Stimulated activated CD8-positive, alpha-beta memory T cell treated with anti-CD3 and anti-CD28 coated beads, Interleukin-2, amount 100 ng/mL, for 1 hour (primary cell): ENCODE measurements at places on chromosomes 7 and 10.
A peak's percentile ranks its signal among the peaks of the same experiment; 100 is the strongest.

GRCh38 chr10:77087366-77087765, 550.2 kb downstream of the KCNMA1 start:
- DNase-seq: no peak

- peak; percentile 11 for DNase-seq
Measured at GRCh38 chr7:7183061-7183837, 905 bp downstream of the C1GALT1 start.

DNA sequence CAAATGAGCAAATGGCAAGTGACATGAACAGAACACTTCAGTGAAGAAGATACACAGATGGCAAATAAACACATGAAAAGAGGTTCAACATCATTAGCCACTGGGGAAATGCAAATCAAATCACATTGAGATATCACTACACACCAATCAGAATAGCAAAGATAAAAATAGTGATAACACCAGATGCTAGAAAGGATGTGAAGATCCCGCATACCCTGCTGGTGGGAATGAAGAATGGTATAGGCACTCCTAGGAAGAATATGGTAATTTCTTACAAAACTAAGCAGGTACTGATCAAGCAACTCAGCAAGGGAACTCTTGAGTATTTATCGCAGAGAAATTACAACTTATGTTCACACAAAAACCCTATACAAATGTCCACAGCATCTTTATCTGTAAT, 11.2 kb downstream of the LAMB4 start:
- DNase-seq: no peak

GRCh38 chr7:140061607-140061930, 1.2 kb downstream of the PARP12 start:
- no peak for DNase-seq

GRCh38 chr10:69456880-69457693, 5.8 kb downstream of the TSPAN15 start:
- DNase-seq: no peak

- no peak for DNase-seq
Measured at GRCh38 chr10:129244298-129244697, 222.7 kb upstream of the MGMT start.

DNA sequence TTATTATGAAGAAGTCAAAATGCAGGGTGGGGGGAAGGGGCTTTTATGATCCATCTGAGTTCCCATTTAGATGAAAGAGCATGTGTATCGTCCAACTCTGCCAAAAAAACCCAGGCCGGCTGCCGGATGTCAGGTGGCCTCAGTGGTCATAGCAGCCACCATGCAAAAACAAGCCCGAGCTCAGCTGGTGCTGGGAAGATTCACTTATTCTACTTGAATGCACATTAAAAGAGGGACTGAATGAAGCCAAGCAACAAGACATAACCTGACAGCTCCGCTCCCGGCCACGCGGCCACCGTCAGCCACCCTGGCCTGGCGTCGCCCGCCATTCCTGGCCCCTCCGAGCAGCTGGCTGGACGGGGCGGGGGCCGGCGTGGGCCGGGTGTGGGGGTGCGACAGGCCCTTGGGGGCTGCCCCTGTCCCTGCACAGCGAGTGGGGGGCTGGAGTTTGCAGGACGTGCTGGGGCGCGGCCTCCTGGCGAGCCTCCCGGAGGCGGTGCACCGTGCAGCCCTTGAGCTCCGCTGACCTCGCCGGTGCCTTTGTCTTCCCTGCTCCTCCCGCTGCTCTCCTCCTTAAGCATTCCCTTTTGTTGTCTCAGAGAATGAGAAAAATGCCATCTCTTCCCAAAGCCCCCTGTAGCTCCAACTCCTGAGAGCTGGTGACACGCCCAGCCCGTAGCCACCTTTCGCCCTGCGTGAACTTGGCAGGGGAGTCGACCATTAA, 67.8 kb downstream of the EBF3 start:
- DNase-seq: no peak

GRCh38 chr10:103442031-103442461, 10.1 kb downstream of the CALHM2 start:
- DNase-seq: no peak

- no peak for DNase-seq
Measured at GRCh38 chr7:158013085-158013668, 574.4 kb downstream of the PTPRN2 start.

GRCh38 chr10:86363833-86364490, 2.6 kb downstream of the GRID1 start:
- no peak for DNase-seq

DNA sequence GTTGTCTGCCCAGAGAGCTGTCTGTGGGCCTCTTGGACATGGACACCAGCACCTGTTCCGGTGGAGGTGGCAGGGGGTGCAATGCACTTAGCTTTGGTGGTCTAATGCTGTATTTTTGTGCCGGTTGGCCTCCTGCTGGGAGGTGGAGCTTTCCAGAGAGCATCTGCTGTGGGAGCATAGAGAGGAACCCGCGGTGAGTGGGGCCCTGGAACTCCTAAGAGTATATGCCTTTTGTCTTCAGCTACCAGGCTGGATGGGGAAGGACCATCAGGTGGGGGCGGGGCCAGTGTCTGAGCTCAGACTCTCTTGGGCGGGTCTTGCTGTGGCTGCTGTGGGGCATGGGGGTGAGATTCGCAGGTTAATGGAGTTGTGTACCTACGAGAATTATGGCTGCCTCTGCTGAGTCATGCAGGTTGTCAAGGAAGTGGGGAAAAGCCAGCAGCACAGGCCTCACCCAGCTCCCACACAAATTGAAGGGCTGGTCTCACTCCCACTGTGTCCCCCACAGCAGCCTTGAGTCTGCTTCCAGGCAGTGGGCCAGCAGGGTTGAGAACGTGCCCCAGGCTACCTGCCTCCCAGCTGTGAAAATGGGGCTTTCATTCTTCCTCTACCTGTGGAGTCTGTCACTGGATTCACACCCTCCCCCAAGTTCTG, 29.0 kb downstream of the JAKMIP3 start:
- no peak for DNase-seq

- no peak for DNase-seq
Measured at GRCh38 chr7:134900166-134900982, 85.9 kb upstream of the AGBL3 start.

DNA sequence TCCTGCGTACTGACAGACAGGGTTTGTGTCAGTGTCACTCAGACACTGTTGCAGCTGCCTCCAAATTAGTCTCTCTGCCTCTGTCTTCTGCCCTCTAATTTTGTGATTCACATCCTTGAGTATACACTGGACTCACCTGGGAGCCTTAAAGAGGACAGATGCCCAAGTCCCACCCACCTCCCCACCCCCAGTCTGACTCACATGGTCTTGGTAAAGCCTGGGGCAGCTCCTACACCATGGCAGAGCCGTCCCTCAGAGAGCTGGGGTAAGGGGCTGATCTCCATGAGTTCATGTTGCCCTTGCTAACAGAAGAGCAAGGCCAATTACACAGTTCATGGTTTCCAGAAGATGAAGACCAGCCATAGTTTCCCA, 197.6 kb upstream of the STK17A start:
- no peak for DNase-seq

GRCh38 chr10:82331716-82332115, 456.7 kb downstream of the NRG3 start:
- DNase-seq: no peak

- DNase-seq: no peak
Measured at GRCh38 chr10:113560071-113560470, 7.2 kb downstream of the HABP2 start.

GRCh38 chr7:142548978-142549377, 200.3 kb upstream of the PRSS1 start:
- no peak for DNase-seq

- no peak for DNase-seq
Measured at GRCh38 chr7:112510001-112510742, 29.4 kb downstream of the LSMEM1 start.

DNA sequence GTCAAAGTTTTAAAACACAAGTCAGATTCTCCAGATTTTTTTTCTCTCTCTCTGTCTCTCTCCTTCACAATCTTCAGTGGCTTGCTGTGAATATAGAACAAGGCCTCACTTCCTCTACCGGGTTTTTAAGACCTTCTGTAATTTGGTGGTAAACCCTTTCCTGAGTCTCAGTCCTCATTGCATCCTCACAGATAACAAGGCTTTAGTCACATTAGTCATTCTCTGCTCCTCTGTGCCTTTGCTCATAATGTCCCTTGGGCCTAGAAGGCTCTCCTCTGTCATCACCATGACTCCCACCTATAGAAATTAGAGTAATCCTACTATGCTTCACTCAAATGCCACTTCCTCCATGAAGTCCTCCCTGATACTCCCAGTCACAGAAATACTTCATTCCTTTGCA, 172.7 kb upstream of the HPS1 start:
- DNase-seq: no peak

DNA sequence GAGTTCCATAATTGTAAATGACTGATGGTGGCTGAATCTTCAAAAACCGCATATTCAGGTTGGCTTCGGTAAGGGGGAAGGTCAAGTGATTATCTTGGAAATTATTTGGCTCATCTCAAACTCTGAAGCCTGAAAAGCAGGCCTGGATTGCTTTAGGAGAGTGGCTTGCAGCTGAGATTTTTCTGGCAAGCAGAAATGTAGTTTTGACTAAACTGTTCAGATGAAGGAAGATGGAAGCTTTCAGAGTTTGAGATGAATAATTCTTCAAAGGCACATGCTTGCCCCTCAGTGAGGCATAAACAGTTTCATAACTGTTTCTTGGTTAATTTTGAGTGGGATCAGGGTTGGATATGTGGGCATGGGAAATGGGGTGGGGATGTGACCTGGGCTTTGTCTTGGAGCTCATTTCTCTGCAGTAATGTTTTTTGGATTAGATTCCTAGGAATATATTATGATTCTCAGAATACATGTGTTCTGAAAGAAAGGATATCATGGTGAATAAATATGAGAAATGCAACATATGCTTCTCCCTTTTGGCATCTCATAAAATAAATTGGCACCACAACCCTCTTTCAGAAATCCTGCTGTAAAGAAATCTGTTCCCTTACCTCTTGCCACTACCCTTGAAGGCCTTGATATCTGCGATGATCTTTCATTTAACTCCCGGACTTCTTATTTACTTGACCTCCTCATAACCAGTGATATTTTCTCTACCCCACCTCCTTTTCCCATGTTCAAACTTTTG, 469.2 kb downstream of the ADRA2A start:
- no peak for DNase-seq

GRCh38 chr10:122054048-122055025, 65.4 kb downstream of the TACC2 start:
- no peak for DNase-seq

DNA sequence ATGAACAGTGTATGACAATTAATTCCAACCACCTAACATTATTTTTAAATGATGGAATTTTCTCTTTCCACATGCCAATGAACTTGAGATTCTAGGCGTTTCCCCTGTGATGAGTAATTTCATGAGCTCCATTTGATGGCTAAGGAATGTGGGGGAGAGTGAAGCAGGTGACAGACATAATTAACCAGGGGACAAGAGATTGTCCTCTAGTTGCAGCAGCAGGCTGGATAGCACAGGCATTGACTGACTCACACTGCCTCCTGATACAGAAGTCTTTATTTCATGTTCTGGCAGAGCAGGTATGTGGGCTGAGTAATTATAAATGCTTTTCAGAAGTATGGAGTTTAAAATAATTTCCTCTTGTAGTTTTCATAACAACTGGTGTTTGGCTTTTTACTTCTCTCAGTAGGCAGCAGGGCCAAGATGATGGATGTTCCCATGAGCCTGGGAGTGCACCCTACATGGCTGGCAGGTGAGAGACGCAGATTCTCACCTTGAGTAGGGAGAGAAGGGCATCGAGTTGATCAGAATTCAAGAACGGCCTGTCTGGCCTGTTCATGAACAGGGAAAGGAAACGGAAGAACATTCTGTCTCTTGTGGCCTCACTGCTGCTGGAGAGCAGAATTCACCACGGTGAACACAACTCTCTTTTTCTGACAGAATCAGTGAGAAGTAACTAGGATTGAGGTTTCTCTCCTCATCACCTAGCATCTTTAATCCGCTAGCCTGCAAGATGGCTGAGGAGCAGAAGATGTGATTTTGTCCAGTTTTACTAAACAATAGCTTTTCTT, 118.8 kb downstream of the AOAH start:
- no peak for DNase-seq

DNA sequence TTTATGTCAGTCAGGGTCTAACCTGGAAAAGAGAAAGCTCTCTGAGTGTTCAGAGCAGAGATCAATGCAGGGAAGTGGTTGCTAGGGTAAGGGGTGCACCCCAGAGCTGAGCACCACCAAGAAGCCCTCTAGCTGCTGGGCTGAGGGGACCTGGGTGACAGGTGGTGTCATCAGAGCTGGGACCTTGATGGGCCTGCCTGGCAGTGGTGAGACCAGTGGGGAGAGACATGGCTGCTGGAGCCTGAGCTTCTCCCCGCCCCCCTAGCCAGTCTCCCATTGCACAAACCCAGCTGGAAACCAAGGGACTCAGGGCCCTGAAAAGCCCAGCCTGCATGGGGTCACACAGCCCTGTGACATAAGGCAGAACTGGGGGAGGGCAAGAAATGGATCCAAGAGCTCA, 49.1 kb upstream of the OSBPL3 start:
- no peak for DNase-seq

- DNase-seq: no peak
Measured at GRCh38 chr7:83957333-83957732, 237.3 kb downstream of the SEMA3A start.

- no peak for DNase-seq
Measured at GRCh38 chr10:28710202-28710886, 33.0 kb downstream of the BAMBI start.

DNA sequence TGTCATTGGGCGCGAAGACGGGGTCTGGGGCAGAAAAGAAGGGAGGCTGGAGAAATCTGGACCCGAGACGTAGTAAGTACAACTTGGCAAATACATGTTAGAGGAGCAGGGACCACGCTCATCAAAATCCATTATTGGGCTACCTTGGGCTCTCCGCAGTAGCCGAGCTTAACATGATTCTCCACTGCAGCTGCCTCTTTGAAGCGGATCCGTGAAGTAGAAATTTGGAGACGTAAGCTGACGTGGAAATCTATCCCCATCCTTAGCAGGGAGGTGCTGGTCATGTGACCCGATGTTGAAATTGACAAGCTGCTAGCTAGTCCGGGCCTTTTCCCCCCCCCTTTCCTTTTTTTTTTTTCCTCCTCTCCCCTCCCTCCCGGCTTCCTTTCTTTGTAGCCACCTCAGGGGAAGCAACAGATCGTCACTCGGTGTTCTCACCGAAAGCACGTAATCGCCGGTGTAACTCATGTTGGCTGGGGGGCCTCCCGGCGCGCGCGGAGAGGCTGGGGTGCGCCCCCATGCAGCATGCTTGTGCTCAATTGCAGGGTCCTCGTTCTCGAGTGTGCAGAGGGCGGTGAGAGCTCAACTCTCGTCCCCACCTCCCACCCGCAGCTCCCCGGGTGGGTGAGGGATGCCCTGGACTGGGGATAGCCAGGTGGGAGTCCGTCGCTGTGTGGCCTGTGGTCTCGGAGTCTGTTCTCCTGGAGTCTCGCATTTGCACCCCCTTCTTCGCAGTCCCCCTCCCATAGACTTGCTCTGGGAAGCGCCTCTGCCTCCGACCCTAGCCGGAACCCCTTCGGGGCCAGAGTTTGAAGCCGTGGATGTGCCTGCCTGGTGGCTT, at the start of gene HOXA11:
TSS of gene HOXA11 (minus strand) at position 220 of the 841 bp plus-strand sequence. CDS start at position 132, 88 bp downstream.
- no peak for DNase-seq

- DNase-seq: no peak
Measured at GRCh38 chr7:95318501-95319100, 5.7 kb downstream of the PON1 start.
